ENCODE measurements at places on chromosomes 1 and 21. TPM values are rescaled to one million over a fixed set of nuclear protein-coding genes. Genes with fewer than 3 reads are reported as not detected.

ZFP69B gene
- total RNA-seq: 3.6 TPM

CPLANE2 gene
- total RNA-seq: 7.7 TPM

OR6P1 gene
- total RNA-seq: not detected

OR2L8 gene
- not detected for total RNA-seq

HRNR gene
- total RNA-seq: not detected
